ENCODE measurements at places on chromosomes 7 and 10. TPM values are rescaled to one million over a fixed set of nuclear protein-coding genes. Genes with fewer than 3 reads are reported as not detected.

Gene C10orf105
- 0.48 TPM for total RNA-seq

Gene PPP1R3C
- total RNA-seq, result 1.7 TPM

Gene CCL26
- 14.8 TPM for total RNA-seq

Gene PLEKHA1
- 39.7 TPM for total RNA-seq

Gene CRHR2
- total RNA-seq, result 0.19 TPM

Gene OR2A1
- not detected for total RNA-seq

Gene C7orf33
- not detected for total RNA-seq

Gene SH2D4B
- total RNA-seq, result 0.13 TPM

Gene ASIC3
- total RNA-seq, result 1.4 TPM

Gene FAM131B
- total RNA-seq, result 38.2 TPM

Gene NPC1L1
- not detected for total RNA-seq

Gene TET1
- 68.5 TPM for total RNA-seq

DNA sequence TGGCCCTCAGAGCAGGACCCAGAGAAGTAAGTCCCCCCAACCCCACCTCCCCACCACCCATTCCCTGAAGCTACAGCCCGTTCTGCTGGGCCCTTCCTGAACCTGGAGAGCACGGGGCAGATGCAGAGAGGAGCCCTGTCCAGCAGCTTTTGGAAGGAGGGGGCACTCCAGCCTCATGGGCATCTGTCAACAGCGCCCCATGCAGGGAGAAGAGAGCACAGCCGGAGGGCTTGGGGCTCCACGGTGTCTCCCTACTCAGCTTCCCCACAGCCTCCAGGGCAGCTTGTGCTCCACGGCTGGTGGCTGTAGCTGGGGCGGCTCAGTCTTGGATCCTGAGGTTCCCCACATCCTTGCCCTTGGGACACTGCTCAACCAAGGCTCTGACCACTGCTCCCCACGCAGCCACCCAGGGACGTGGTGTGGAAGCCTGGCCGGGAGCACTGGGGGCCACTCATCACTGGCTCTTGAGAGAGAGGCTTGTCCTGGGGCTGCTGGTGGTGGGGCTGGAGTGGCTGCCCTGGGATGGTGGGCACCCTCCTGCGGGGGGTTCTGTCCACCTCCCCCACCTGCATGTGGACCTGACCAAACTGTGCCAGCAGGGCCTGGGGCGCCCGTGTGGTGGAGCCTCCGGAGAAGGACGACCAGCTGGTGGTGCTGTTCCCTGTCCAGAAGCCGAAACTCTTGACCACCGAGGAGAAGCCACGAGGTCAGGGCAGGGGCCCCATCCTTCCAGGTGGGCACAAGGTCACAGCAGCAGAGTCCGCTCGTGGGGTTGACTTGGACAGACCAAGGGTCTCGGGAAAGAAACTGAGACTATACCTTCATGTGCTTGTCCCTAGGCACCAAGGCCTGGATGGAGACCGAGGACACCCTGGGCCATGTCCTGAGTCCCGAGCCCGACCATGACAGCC lies 4.5 kb downstream of the PRAP1 start:
- H3K36me3 ChIP-seq, result no peaks in the 10 kb centered on the region
- H3K4me1 ChIP-seq, result peaks cover 21% of the 10 kb centered on the region
- no peaks in the 10 kb centered on the region for H3K27me3 ChIP-seq

GRCh38 chr10:126926568-126926967 lies 21.3 kb downstream of the DOCK1 start:
- no peak for DNase-seq
- no peak overlapping the region for H3K27ac ChIP-seq
- H3K36me3 ChIP-seq, result peaks cover 3% of the 10 kb centered on the region
- no peaks in the 10 kb centered on the region for H3K4me1 ChIP-seq

DNA sequence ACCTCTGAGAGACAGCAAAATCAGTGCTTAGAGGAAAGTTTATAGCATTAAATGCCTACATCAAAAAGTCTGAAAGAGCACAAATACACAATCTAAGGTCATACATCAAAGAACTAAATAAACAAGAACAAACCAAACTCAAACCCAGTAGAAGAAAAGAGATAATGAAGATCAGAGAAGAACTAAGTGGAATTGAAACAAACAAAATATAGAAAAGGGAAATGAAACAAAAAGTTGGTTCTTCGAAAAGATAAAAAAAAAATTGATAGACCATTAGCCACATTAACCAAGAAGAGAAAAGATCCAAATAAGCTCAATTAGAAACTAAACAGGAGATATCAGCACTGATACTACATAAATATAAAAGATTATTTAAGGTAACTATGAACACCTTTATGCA lies 280.0 kb upstream of the NRG3 start:
- no peak overlapping the region for H3K4me3 ChIP-seq
- no peaks in the 10 kb centered on the region for H3K4me1 ChIP-seq
- H3K27me3 ChIP-seq, result no peaks in the 10 kb centered on the region
- no peaks in the 10 kb centered on the region for H3K36me3 ChIP-seq

DNA sequence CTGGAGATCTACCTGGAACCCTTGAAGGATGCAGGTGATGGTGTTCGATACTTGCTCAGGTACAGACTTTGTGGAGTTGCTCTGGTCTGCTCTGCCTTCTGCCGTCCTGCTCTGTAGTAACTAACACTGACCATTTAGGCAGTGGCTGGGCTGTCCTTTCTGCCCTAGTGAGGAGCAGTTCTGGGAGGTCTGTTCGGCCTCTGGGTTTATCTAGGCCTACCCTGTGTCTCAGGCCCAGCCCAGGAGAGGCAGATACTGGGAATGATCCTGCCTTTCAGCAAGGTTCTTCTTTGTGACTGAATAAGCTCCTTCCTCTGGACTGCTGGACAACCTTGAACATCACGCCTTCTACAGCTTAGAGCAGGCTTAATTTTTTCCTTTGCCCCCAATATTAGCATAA lies 1.7 kb downstream of the ZFYVE27 start:
- 0 out of 2 replicates have a peak overlapping the region, but pooled peaks have one; percentile 87 for H3K4me3 ChIP-seq
- H3K36me3 ChIP-seq, result peaks cover 8% of the 10 kb centered on the region
- DNase-seq, result no peak
- H3K27me3 ChIP-seq, result peaks cover 12% of the 10 kb centered on the region
- H3K4me1 ChIP-seq, result peaks cover 2% of the 10 kb centered on the region
- H3K27ac ChIP-seq, result no peak overlapping the region

- no peaks in the 10 kb centered on the region for H3K4me1 ChIP-seq
- H3K4me3 ChIP-seq, result no peak overlapping the region
- H3K27ac ChIP-seq, result no peak overlapping the region
- no peaks in the 10 kb centered on the region for H3K27me3 ChIP-seq
- H3K36me3 ChIP-seq, result peaks cover 43% of the 10 kb centered on the region
Measured at GRCh38 chr7:92226981-92227380, 18.7 kb downstream of the KRIT1 start.

- peaks cover 1% of the 10 kb centered on the region for H3K4me1 ChIP-seq
- H3K27ac ChIP-seq, result no peak overlapping the region
- peaks cover 4% of the 10 kb centered on the region for H3K27me3 ChIP-seq
- DNase-seq, result no peak
- no peaks in the 10 kb centered on the region for H3K36me3 ChIP-seq
- no peak overlapping the region for H3K4me3 ChIP-seq
Measured at GRCh38 chr7:151451156-151451555, 11.2 kb upstream of the CRYGN start.

GRCh38 chr7:23980081-23980480 lies 270.1 kb downstream of the STK31 start:
- no peaks in the 10 kb centered on the region for H3K4me1 ChIP-seq
- H3K4me3 ChIP-seq, result no peak overlapping the region
- no peak overlapping the region for H3K27ac ChIP-seq
- no peaks in the 10 kb centered on the region for H3K36me3 ChIP-seq
- no peak for DNase-seq

DNA sequence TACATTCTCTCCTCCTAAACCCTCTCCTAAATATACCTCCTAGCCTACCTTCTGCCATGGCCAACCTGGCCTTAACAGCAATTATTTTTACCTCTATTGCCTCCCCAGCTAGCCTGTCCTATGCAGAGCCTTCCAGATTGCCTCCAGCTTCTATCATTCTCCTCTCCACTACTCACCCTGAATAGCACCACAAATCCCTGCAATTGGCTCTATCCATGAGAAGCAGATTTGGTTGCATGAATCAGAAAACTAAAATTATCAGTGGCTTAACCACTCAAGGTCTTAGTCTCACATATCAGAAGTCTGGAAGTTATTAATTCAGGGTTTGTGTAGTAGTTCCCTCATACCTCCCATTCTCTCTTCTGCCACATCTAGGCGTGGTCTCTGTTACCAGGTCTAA lies 120.3 kb upstream of the CACUL1 start:
- no peak overlapping the region for H3K27ac ChIP-seq
- no peak for DNase-seq
- H3K36me3 ChIP-seq, result no peaks in the 10 kb centered on the region
- no peaks in the 10 kb centered on the region for H3K27me3 ChIP-seq

- H3K4me3 ChIP-seq, result no peak overlapping the region
- no peak overlapping the region for H3K27ac ChIP-seq
- no peaks in the 10 kb centered on the region for H3K36me3 ChIP-seq
Measured at GRCh38 chr7:46357290-46357689, 436.2 kb upstream of the IGFBP3 start.

- peaks cover 7% of the 10 kb centered on the region for H3K36me3 ChIP-seq
- H3K27ac ChIP-seq, result no peak overlapping the region
- H3K4me3 ChIP-seq, result no peak overlapping the region
- no peaks in the 10 kb centered on the region for H3K27me3 ChIP-seq
- no peaks in the 10 kb centered on the region for H3K4me1 ChIP-seq
Measured at GRCh38 chr10:84493951-84494848, 165.8 kb downstream of the CCSER2 start.

DNA sequence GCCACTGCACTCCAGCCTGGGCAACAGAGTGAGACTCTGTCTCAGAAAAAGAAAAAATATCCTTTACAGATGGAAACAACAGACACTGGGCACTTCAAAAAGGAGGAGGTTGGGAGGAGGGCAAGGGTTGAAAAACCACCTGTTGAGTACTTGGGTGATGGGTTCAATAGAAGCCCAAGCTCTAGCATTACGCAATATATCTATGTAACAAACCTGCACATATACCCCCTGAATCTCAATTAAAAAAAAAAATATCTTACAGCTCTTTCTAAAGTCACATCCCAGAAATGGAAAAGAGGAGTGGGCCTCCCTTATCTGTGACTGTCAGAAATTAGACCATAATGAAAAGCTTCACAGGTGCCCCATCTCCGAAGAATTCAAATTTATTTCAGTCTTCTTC lies 12.1 kb downstream of the VIM start:
- H3K27me3 ChIP-seq, result no peaks in the 10 kb centered on the region
- peaks cover 29% of the 10 kb centered on the region for H3K36me3 ChIP-seq
- H3K4me3 ChIP-seq, result no peak overlapping the region
- H3K4me1 ChIP-seq, result no peaks in the 10 kb centered on the region
- DNase-seq, result no peak

GRCh38 chr7:114502454-114503254 lies 88.0 kb downstream of the FOXP2 start:
- DNase-seq, result no peak
- no peak overlapping the region for H3K4me3 ChIP-seq
- no peaks in the 10 kb centered on the region for H3K27me3 ChIP-seq
- no peaks in the 10 kb centered on the region for H3K4me1 ChIP-seq

- H3K36me3 ChIP-seq, result no peaks in the 10 kb centered on the region
- no peaks in the 10 kb centered on the region for H3K4me1 ChIP-seq
- H3K4me3 ChIP-seq, result no peak overlapping the region
- no peaks in the 10 kb centered on the region for H3K27me3 ChIP-seq
- H3K27ac ChIP-seq, result no peak overlapping the region
- no peak for DNase-seq
Measured at GRCh38 chr7:42429339-42429738, 192.3 kb upstream of the GLI3 start.

Measured in H1 (cell line).